ENCODE measurements at places on chromosomes 12 and 14.

DNA sequence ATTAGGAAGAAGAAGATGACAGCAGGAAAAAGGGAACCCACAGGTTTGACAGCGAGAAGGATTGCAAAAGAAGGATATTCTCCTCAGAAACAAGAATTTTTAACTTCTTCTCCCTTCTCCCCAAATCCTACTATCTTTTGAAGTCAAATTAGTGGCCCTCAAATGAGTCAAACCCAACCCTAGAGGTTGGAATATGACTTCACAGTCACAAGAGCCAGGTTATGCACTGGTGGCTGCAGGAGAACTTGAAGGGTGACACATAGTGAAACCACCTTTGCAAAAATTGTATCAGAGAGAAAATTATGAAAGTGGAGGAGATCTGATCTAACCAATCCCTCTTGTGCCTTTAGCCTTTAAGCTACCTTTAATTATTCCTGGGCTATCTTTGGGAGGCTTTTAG is 386.2 kb upstream of the CCDC196 start:
- no peak for DNase-seq

- DNase-seq = peak; percentile 52
These were observed at the start of gene BAZ1A for GRCh38 chr14:34875031-34875922. BAZ1A (minus strand) TSS chr14:34875360; CDS start chr14:34874604, 756 bp downstream.

GRCh38 chr14:85991156-85991555 is 461.2 kb downstream of the FLRT2 start:
- DNase-seq = no peak

DNA sequence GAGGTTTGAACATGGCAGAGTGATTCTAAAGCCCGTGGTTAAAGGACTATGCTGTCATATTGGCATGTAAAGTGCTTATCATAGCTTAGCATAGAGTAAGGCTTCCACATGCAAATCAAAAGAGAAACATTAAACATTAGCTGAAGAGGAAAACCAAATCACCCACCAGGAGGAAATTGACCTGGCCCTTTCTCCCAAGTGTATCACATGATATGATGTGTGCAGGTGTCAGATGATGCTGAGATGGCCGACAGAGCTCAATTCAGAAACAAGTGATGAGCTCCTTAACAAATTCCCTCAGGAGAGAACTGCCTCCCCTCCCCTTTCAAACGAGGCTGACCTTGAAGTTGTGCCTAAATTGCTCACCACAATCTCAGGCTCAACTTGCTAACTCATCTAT is 217.1 kb upstream of the BTG1 start:
- DNase-seq = no peak

DNA sequence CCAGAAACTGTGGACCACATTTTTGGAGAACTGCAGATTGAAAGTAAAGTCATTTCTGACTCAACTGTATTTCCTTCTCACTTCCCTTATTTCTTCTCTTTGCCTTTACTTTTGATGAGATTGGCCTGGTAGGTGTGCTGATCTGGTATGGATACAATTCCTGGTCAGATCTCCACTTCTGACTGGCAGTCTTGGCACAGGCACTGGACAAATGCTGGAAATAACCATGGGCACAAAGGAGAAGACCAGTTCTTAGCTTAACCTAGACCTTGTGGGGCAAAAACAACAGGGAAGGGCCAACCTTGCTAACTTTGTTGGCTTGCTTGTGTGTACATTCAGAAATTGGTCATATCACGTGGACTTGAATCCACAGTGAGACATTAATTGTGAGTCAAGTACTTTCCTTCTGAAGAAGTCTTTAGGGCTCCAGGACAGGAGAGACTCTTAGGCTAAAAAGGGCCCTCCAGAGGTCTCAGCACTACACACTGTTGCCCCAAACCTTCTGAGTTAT is 75.0 kb downstream of the DIP2B start:
- no peak for DNase-seq

GRCh38 chr12:10562306-10562933 is 51.0 kb downstream of the MAGOHB start:
- DNase-seq = peak; percentile 36
